ENCODE measurements at places on chromosomes 2 and 18.

- DNase-seq, result no peak
Measured at GRCh38 chr2:124704071-124704925, 679.2 kb downstream of the CNTNAP5 start.

DNA sequence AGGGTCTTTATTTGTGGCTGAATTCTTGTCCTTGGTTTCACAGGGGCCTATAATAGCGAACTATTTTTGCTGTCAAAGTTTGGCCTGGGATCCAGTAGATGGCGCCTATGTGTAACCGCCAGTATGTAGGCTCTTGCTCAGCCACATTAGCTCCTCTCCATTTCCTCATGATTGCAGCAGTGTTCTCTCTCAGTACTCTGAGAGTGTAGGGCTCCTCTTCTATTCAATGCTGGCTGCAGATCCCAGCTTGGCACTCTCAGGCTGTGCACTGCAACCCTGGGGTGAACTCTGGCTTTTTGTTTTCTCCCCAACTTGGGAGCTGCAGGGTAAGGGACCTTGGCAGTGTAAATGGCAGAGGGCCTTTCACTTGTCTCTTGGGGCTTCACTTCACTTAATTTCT lies 344.6 kb upstream of the CHAC2 start:
- peak; percentile 34 for DNase-seq

DNA sequence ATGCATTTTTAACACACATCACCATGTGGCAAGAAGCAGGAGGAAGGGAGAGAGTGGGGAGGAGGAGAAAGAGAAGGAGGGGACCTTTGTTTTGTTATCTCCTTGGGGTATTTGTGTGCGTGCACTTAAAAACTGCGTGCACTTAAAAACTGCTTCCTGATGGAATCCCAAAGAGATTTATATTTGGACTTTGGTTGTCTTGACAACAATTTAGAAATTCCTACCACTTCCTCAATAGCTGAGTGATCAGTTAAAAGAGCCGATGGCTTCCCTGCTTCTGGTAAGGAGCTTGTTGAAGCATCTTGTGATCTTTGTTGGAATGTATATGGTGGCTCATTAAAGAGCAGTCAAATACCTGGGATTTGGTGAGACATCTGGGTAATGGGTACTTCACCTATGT lies 4.5 kb downstream of the RAB31 start:
- DNase-seq, result no peak

DNA sequence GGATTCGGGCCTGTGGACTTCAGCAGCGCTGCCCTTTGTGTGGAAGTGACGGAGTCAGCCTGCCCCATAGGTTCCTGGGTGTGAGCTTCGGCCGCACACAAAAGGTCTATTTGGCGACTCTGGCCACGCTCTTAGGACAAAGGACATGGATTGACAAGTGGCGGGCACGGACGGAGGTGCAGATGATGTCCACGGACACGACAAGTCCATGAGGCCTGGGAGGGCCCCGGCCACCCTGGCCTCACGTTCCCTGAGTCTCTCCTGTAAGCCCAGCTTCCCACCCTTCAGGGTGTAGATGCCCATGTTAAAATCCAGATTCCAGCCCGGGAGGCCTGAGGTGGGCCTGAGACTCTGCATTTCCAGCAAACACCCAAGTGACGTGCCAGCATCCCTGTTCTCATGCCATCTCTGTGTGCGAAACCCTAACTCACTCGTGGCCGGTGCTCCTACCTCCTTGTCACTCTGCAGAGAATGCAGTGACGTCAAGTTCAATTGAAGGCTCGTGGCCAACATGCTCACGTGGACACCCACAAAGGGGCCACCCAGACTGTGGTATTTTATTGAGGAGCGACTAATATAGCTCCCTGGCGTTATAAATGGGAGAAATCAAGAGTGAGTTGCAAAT lies 111.7 kb downstream of the RTP5 start:
- DNase-seq, result no peak

GRCh38 chr2:99810225-99810624 lies 320.4 kb upstream of the REV1 start:
- DNase-seq, result peak; percentile 98

DNA sequence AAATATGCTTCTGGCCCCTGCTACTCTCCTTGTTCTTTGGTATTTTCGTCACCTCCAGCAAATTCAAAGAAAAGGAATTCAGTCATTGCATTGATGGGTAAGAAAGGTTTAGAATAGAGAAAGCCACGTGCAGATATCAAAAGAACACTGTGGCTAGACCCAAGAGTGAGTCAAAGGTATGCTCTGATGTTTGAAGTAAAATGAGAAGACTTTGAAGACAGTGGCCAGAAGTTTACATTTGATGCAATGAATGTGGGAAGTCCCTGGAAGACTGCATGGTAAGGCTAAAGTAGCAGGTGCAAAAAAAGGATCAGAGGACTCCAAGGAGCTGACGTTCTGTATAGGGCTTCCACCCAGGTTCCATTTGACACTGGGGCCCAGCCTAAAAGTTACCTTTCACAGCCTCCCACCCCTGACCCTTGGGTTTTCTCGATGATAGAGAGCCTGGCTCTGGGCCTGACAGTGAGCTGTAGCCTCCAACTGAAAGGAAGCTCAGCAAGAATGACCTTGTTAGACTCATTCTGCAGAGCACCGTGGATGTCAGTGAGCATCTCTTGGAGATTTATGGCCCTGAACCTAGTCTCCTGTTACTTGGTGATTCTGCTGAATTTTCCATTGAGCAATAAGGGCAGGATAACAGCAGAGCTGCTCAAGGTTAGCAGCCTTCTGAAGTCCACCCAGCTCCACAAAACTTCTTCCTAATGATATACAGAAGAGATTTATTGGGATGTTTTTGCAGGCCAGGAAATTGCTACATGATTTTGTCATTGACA lies 223.7 kb upstream of the RBBP8 start:
- no peak for DNase-seq

- no peak for DNase-seq
Measured at GRCh38 chr2:240598311-240598911, 11.9 kb downstream of the CAPN10 start.

DNA sequence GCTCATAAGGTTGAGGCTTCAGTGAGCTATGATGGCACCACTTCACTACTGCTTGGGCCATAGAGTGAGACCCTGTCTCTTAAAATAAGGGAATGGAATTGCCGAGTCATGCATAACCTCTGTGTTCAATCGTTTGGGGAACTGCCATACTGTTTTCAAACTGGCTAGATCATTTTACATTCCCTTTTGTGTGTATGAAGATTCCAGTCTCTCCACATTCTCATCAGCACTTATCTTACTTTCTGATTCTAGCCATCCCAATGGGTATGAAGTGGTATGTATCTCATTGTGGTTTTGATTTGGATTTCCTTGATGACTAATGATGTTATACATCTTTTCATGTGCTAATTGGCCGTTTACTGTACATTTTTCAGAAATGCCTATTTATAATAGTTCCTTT lies 23.7 kb downstream of the MARCHF7 start:
- no peak for DNase-seq
